ENCODE measurements at places on chromosomes 4 and X.

GRCh38 chr4:8044699-8045098, 105.0 kb upstream of the AFAP1 start:
- no peak for DNase-seq

DNA sequence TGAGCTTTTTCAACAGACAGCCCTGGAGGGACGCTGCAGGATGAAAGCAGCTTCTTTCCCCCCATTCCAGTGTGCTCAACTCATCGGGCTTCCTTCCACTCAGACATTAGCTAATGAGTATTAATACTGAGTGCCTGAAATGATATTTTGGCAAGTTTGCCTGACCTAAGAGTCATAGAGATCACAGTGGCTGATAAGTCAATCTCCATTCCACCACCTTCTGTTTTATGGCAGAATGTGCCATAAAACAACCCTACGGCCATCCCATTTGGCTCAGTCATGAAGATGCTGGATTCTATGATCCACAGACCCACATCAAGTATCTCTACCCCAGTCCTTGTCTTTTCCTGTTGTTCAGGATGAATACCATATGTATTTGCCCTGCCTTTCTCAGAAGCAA, 48.3 kb upstream of the MAB21L2 start:
- no peak for DNase-seq

DNA sequence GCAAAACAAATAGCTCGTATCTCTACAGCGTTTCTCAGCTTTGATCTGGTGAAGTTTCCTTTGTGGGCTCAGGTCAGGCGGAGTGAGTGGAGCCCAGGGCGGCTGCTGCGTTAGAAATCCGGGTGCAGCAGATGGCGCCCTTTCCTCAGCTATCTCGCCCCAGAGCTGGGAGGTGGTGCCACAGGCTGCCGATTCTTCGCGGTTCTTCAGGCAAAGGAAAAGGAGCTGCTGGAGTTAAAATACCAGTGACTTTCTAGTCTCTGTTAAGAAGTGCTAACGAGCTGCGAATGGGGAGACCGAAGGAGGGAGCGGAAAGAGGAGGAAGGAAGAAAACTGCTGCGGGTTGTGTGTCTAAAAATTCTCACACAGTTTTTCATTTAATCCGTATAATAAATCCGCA, 114.6 kb downstream of the CPE start:
- DNase-seq: peak; percentile 44

DNA sequence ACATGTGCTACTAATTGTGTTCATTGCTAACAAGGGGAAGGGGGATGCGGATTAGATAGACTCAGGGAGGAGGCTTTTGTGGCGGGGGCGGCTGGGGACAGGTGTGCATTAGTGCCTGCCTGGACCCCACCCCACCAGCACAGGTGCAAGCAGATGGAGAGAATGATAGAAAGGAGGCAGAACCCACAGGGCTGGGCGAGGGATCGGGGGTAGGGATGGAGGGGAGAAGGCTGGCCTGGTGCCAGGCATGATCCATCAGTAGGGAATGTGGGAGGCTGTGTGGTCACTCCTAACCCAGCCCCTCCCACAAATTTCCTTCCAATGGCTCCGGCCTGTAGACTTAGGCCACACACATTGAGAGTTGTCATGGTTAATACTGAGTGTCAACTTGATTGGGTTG, 30.5 kb upstream of the CRMP1 start:
- DNase-seq: no peak

- no peak for DNase-seq
Observed at GRCh38 chr4:158410272-158410671, 111.4 kb upstream of the RXFP1 start.

DNA sequence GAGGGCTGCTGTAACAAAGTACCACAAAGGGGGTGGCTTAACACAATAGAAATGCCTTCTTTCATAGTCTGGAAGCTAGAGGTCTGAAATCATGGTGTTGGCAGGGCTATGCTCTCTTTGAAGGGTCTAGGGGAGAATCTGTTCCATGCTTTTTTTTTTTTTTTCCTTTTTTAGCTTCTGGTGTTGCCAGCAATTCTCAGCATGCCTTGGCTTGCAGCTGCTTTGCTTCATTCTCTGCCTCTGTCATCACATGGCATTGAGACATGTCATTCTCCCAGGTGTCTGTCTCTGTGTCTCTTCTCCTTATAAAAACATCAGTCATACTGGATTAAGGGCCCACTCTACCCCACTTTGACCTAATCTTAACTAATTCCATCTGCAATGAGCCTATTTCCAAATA, 78.6 kb upstream of the BOD1L1 start:
- DNase-seq: no peak

Measured in activated T-helper 2 cell treated with anti-CD3 and anti-CD28 coated beads, Interferon-gamma antibody, Interleukin-2, Interleukin-4, amounts not matched to agents 10 μg/mL and 5 μg/mL and 100 μg/mL, durations not matched to agents 14 hours and 24 hours and 36 hours (primary cell).